Nasal cavity respiratory epithelium epithelial cell of viscerocranial mucosa (primary cell): ENCODE measurements at places on chromosomes 3 and 15. TPM values are rescaled to one million over a fixed set of nuclear protein-coding genes. Genes with fewer than 3 reads are reported as not detected.

CLDN16 gene
- total RNA-seq, result 1.0 and 3.4 TPM in 2 replicates

NOX5 gene
- under 0.01 and 0.07 TPM in 2 replicates for total RNA-seq

MAGI1 gene
- total RNA-seq, result 13.0 and 21.1 TPM in 2 replicates

RETNLB gene
- not detected in 2 replicates for total RNA-seq

FANCI gene
- total RNA-seq, result 5.3 and 6.2 TPM in 2 replicates

SCG3 gene
- total RNA-seq, result not detected in 2 replicates
